ENCODE measurements at places on chromosomes 2 and 18.

DNA sequence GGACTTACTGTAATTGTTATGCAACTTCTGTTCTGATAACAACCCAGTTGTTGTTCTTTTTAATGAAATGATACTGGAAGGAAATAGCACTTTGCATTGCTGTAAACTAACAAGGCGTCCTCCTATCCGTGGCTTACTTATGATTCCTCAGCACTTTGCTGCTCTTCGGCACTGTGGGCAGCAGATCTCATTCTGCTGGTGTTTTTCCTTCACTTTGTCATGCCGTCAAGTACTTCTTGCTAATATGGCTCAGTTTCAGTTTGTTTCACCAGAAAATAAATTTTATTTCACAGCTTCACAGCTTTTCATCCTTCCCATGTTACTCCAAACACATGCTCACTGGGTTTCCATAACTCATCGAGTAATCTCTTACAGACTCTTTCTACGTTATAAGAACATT lies 289.3 kb downstream of the MEIS1 start:
- DNase-seq = no peak

- DNase-seq = no peak
Observed at GRCh38 chr2:118264232-118264990, 176.1 kb downstream of the INSIG2 start.

GRCh38 chr2:204491528-204491927 lies 53.7 kb upstream of the PARD3B start:
- no peak for DNase-seq

DNA sequence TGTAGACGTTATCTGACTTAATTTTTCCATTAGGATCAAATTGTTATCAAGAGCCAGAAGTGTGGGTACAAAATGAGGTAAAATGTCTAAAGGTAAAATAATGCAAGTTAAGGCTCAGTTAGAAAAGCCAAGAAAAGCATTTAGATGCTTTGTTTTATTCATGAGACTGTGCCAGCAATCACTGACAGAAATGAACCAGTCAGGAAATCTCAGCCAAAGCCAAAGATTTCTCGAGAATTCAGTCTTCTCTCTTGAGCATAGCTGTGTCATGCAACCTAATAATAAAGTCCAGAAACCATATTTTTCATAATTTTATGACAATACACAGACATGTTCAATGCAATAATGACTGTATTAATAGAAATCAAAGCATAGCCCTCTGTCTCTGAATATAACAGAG lies 43.5 kb upstream of the ZNF397 start:
- no peak for DNase-seq

GRCh38 chr2:155722290-155722689 lies 610.2 kb downstream of the NR4A2 start:
- no peak for DNase-seq

DNA sequence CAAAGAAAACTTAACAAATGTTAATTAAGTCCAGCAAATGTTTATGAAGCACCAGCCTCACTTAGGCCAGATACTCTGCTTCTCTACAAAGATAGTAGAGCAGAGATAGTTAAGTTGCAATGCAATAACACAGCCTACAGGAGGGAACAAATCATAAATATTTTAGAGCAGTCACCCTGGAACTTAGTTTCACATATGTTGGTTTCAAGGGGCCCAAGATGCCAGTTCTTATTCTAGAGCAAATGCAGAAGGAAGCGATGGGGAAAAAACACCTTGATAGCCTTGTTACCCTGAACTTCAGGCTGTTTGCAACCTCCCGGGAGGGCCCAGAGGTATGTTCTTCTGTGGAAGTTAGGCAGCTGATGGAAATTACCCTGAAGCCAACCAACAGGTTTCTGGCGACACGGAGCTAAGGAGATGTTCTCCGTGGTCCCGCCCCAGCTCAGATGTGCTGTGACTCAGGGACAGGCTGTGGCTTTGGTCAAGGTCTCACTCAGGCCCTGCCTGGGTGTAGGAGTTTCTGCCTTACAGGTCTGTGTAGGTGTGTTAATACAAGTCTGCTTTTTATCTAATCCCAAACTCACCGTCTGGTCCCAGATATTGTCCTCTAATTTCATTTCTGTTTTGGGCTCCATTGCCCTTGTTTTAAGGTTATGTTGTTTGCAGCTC lies 3.8 kb downstream of the CTIF start:
- DNase-seq = no peak

- DNase-seq = no peak
Observed at GRCh38 chr2:3488061-3488531, 31.2 kb downstream of the ADI1 start.

- no peak for DNase-seq
Observed at GRCh38 chr18:37702841-37703240, 137.2 kb upstream of the CELF4 start.

DNA sequence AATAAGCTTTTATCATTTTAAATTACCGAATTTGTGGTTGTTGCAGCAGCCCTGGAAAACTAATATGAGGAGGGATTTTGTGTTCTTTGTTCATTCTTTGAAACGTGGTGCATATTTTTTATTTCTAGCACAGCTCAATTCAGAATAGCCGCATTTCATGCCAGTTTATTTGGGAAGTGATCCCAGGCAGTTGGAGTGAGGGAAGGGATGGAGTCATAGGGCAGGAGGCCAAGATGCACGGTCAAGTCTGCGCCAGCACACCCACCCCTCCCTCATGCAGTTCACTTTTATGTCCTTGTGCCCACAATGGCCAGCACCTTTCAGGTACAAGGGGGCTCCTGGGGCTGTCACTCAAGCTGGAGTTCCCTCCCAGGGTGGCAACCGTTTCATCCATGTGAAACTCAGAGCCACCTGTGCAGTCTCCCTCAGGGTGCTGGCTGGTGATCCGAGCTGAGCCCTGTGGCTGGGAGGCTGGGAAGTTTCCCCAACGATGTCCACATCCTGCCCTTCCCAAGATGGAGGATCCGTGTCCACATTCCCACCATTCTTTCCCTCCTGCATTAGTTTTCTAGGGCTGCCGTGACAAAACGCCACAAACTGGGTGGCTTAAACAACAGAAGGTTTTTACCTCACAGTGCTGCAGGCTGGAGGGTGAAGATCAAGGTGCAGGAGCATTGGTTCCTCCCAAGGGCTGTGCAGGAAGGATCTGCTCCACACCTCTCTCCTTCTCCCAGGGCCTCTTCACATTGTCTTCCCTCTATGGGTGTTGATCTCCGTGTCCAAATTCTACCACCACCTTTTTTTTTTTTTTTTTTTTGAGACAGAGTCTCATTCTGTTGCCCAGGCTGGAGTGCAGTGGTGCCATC lies 68.5 kb upstream of the ITGA6 start:
- no peak for DNase-seq

Data from T-cell (primary cell).